Hematopoietic multipotent progenitor cell treated with erythropoietin and hydrocortisone succinate and interleukin-3 and kit ligand, for 6 days (in vitro differentiated cells): ENCODE measurements at places on chromosomes 7 and 10.

DNA sequence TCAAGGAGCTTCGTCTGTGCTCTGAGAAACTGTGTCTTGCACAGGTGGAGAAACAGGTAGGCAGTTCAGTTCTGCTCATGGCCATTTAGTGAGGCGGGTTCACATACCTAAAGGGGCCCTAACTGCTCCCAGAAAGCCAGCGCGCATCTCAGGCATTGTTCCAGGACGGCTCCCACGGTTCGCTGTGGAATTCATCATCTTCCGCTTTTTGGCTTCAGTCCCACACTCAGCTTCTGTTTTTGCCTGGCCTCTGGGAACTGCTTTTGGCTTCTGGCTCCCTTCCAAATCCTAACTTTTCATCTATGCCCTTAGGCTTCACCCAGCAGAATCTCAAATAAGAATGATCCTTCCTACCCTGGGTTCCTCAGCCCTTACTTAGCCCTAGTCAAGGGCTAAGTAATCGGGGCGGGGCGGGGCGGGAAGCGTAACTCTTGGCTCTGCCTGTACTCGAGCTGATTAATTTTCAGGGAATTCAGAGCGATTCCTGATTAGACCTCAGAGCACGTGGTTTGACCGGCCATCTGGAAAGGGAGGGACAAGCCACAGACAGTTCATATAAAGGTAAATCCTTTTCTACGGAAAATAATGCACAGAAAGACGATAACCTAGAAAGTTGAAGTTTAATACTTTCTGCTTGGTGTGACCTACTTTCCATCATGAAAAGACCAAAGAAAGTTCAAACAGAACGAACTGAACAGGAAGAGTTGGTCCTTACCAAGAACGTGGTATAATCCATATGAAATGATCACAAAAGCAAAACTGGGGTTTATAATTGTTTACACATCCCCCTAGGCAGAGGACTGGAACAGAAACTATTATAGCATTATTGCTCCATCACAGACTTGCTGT is 105.7 kb downstream of the ST8SIA6 start:
- DNase-seq, result peak; percentile 17

DNA sequence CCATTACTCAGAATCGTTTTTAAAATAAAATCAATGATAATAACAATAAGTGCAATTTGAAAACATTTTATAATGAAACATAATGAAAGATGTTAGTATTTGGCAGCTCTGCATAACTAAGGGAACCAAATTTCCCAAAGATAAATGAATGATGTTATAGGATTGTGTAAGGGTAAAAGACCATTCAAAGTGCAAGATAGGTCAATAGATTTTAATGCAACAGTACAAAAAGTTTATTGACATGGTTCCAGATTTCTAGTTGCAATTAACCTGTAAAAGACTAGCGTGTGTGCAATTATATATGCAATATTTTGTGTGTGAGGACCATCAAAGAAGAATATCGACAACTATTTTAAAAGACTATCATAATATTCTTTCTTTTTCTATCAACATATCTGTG is 122.3 kb downstream of the MDFIC start:
- no peak for DNase-seq

DNA sequence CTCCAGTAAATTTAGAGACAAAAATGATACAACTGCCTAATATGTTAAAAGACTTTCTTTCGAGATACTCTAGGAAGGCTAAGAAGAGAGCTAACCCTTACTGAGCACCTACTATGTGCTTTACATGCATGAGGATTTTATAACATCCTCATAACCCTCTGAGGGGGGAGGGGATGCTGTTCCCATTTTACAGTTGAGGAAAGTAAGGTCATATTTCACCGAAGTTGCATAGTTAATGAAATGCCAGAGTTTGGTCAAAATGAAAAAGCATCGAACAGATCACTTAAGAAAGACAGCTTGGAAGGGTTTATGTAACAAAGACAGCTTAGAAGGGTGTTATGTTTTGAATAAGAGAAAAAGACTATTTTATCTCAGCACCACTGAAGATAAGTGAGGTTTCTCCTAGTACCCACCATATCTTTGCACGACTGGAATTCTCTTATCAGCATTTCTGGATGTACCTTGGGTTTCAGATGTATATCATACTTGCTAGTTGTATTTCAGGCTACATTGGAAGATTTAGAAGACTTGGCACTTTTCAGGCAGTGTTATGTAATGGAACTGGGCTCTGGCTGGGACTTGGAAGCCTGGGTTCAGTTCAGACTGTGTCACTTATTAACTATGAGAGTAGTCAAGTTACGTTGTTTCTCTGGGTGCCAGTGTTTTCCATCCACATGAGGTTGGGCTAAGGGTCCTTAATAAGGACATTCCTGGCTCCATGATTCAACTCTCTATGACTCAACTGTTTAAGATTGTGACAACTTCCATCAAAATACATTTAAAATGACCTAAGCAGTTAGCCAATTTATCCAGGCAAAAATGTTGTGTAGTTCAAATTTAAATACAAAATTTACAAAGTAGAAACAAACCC is 6.0 kb downstream of the RHOBTB1 start:
- no peak for DNase-seq

DNA sequence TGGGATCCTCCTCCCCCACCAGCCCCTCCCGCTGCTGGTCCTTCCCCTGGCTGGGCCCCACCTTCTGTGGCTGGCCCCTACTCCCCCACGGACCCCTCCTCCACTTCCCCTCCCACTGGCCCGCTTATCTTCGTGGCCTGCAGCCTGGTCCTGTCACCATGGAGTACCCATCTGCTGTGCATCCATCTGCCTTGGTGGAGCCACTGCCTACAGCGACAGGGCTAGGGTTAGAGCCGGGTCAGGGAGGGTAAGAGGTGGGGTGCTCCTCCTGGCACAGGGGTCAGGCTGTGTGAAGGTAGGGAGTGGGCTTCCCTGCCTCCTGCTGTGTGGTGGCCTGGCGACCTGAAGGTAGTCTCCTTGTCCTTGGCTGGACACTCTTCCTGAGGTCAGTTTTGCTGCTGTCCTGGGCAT is 5.2 kb downstream of the ADCY1 start:
- DNase-seq, result no peak

GRCh38 chr10:25382029-25382810 is 207.4 kb downstream of the GPR158 start:
- no peak for DNase-seq

DNA sequence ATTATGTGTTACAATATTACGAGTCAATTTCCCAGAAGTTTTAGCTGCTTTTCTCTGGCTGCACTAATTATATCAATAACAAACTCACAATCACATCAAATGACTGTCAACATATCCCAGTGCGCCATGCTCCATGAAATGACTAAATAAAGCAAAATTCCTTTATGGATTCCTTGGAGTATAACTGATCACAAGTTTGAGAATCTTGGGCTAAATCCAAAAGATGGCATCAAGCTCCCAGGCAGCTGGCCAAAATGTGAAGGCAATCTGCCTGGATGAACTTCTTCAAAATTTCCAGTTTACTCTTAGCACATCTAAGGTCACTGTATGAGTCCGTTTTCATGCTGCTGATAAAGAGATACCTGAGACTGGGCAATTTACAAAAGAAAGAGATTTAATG is 210.8 kb downstream of the CCSER2 start:
- no peak for DNase-seq

DNA sequence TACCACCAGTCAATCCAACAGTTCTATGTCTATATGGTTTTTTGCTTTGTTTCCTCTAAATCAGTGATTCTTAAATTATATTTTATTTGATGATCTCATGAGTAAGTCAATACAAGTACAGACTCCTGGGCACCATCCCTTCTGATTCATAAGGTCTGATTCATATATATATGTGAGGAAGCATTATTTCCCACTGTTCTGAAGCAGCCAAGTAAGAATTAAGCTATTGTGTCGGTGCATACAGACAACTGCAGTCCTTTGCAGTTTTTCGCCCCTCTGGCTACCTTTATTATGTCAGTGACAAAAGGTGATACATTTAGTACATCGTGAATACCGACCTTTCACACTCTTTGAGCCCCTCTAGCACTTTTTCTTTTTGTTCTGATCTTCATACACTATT is 1079.6 kb upstream of the C7orf33 start:
- DNase-seq, result no peak

DNA sequence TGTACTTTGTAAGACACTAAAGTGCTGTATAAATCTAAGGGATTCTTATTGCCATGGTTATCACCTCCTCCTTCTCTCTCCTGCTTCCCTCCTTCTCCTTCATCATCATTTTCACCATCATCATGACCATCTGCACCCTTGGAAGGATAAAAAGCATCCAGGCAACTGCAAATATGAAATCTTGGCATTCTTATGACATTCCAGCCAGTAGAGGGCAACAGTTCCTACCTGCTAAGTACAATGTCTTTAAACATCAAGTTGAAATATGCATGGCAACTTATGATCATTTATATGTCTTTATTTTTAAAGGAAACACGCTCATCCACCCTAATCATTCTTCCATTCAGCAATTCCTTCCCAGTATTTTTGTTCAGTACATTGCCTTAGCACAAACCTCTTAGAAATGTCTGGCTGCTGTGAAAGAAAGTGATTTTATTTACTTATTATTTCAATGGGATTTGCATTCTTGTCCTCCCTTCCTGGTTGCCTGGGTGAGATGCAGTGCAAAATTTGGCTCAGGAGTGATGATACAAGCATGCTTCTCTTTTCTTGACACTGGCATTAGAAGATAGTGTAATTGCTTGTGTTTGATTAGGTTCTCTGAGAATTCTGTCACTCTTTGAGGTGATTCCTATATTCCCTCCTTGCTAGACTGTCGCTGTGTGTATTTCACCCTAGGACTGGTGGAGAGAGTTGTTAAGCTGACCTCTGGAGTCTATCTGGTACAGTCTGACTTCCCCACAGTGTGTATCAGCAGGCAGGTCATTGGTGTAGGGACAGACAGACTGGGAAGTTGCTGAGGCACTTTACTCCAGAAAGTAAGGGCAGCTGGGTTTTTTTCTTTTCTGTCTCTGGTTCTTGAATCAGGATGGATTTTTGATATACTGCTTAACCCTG is 188.5 kb upstream of the BMPER start:
- DNase-seq, result peak; percentile 50

DNA sequence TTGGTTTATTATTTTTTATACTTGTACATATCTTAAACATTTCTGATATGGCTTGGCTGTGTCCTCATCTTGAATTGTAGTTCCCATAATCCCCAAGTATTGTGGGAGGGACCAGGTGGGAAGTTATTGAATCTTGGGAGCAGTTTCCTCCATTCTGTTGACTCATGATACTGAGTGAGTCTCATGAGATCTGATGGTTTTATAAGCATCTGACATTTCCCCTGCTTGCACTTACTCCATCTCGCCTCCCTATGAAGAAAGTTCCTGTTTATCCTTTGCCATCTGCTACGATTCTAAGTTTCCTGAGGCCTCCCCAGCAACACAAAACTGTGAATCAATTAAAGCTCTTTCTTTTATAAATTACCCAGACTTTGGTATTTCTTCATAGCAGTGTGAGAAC is 207.7 kb downstream of the TPK1 start:
- DNase-seq, result no peak

DNA sequence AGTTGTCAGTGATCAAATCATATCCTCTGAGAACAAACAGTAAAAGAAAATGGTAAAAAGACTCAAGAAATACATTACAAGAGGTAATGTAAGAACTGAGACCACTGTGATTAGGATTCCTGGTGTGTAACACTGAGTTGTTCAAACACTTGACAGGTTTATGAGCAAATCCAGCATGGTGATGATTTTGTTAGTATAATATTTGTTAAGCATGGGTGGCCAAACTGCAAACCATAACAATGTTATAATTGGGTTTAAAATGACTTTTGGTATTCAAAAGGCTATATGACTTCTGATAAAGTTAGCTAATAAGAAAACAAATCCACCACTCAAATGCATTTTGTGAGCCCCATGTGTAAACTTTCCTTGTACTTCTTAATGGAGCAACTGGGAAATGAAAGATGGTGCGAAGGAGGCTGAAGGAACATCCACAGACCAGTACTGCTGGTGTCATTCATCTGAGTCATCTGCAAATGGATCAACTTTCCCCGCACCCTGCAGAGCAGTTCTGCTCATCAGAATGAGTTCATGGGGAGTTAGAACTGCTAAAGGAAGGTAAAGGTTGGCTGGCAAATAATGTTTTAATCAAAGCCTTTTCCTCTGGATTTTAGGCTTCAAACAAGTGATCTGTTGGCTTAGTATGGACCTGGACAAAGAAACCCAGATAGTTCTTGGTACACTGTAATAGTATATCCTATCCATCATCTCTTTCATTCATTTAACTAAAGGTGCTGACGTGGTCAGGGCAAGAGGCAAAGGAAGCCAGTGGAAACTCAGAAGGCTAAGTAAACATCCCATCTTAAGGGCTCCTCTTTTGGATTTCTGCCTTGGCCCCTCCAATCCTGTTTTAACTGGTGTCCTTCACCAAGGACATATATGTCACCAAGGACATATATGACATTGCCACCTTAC is 45.0 kb downstream of the AFAP1L2 start:
- no peak for DNase-seq

DNA sequence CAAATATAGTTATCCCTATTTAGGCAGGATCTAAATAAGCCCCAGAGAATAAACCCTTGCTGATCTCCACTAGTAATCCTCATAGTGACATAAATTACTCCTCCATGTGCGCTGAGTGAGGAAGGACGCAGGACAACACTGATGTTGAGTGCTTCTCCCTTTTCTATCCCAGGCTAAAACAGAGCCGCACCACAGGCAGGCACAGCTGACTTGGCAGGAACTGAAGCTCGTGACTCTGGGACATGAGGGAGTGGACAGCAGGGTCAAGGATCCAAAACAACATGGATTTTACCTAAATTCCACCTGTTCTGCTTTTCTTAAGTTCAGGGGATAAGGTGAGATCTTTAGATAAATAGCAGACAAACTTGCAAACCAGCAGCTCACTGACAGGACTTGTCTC is 46.0 kb downstream of the VOPP1 start:
- DNase-seq, result no peak

GRCh38 chr7:154256150-154256549 is 204.0 kb downstream of the DPP6 start:
- no peak for DNase-seq

GRCh38 chr10:63883861-63884260 is 362.7 kb downstream of the REEP3 start:
- no peak for DNase-seq

DNA sequence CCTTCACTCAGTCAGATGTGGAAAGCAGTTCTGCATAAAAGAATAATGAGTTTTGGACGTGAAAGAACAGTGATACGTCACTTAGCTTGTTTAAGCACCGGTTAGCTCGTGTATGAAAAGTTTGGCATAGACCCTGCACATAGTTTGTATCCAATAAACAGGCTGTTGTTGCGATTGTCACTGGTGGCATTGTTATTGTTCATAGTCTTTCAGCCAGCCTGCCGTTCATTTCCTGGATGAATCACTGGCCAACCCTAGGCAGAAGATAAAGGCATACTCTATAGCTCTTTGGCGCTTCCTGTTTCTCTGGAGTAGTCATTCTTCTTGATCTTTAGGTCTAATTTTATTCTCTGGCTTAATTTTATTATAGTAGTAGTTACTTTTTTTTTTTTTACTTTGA is 57.8 kb upstream of the ANKRD30A start:
- no peak for DNase-seq

DNA sequence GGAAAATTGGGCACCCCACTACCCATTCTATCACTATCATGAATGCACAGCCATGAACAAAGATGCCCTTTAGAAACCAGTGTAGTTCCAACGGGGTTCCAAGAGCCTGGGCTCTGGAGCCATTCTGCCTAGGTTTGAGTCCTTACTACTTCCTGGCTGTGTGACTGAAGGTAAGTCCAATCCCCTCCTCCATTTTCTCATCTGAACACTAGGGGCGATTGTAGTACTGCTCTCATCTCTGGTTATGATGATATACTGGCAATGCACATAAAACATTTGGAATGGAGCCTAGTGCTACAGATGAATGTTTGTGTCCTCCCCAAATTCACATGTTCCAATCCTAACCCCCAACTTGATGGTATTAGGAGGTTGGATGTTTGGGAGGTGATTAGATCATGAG is 28.1 kb upstream of the CDH23 start:
- DNase-seq, result peak; percentile 29

GRCh38 chr10:70564901-70565351 is 37.6 kb downstream of the PRF1 start:
- peak; percentile 57 for DNase-seq
